ENCODE measurements at places on chromosomes 2 and 18.

GRCh38 chr2:7930800-7931635, 750.8 kb upstream of the ID2 start:
- peak; percentile 32 for DNase-seq

DNA sequence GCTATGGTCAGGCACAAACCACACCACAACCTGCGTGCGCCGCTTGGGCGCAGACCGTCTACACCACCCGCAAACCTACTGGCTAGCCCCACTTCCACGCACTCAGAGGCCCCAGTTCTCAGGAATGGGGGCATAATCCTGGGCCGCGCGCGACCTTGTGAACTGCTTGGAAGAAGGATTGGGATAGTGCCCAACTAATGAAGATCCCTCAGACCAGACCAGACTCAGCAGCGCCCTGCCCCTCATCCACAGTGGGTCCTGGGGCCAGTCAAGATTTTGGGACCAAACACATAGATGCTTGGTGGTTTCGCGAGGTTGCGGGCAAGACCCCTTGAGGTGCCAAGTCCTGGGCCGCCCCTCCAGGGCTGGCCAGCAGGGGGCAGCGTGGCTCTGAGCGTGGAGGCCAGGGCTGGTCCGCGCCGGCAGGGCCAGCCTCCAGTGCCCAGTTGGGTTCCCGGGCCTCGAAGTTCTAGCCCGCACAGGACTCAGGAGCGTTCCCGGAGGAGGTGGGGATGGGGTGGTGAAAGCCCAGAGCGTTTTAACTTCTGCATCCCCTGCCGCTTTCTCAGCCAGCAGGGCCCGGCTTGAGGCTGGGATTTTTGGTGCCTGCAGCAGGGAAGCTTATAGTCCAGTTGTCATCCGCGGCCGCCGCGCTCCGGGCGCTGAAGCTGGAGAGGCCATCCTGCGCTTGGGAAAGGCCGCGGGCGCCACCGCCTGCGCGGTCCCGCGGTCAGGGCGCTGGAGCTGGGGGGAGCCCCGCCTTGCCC, 8.3 kb downstream of the OSR1 start:
- peak; percentile 62 for DNase-seq

- DNase-seq = no peak
Measured at GRCh38 chr2:219484343-219485200, 14.1 kb upstream of the GMPPA start.

GRCh38 chr2:23208339-23208738, 176.6 kb upstream of the KLHL29 start:
- no peak for DNase-seq

DNA sequence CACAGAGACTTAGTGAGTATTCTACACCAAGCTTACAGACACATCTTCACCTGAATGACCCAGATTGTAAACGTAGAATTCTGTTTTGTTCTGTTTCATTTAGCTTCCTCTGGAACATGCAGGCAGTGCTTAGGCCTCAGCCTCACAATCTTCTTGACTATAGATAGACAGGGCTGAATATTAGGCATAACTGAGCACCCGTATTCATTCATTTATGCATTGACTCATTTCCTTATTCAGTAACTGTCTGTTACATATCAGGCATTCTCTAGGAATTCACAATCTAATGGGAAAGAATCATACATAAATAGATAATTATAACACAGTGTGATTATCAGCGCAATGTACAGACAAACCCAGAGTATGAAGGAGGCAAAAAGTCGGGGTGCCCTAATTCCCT, 124.9 kb upstream of the ETAA1 start:
- no peak for DNase-seq

DNA sequence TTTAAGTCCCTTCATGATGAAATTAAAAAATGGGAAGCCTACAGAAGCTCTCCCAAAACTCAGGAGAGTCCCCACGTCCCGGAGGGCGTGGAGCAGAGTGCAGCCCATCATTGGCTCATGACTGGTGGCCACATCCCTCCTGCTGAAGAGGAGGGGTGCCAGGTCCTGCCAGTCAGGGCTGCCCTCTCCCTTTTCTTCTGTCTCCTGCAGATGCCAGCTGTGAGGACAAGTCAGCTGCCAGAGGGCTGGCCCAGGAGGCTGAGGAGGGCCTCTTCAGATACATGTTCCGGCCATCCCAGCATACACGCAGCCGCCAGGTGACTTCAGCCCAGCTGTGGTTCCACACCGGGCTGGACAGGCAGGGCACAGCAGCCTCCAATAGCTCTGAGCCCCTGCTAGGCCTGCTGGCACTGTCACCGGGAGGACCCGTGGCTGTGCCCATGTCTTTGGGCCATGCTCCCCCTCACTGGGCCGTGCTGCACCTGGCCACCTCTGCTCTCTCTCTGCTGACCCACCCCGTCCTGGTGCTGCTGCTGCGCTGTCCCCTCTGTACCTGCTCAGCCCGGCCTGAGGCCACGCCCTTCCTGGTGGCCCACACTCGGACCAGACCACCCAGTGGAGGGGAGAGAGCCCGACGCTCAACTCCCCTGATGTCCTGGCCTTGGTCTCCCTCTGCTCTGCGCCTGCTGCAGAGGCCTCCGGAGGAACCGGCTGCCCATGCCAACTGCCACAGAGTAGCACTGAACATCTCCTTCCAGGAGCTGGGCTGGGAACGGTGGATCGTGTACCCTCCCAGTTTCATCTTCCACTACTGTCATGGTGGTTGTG, 2.6 kb downstream of the INHA start:
- peak; percentile 50 for DNase-seq
